Amniotic stem cell (primary cell): ENCODE measurements at places on chromosomes 6 and 20.
A peak's percentile ranks its signal among the peaks of the same experiment; 100 is the strongest.

DNA sequence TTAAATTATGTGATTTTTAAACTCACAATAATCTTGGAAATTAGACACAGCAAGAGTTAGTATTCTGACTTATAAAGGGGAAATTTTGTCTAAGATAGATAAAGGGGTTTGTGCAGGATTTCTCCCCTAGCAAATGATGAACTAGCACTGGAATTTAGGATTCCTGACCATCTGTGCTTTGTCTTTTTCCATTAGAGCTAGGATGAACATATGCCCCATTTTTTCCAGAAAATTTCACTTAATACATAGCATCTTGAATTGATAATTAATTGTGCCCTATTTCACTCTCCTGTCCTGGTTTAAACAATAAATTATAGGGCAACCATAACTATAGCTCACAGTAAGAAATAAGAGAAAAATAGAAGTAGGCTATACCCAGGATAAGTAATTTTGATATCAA lies 601.0 kb downstream of the GRIK2 start:
- DNase-seq: no peak

DNA sequence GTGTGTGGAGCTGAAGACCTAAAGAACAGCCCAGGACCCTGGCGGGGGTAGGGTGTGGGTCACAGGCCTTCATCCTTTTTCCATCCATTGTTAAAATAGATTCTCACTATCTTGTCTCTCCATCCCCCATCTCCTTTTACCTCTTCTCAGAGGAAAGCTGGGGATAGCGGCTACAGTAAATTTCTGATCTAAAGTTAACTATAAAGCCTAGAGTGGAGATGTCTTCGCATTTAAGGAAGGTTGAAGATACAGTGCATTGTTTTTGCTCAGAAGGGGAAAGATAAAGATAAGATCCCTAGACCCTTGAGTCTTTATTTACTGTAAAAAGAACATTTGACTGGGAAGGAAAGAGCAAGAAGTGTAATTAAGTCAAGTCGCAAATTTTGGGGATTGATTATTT lies 8.6 kb downstream of the FOXA2 start:
- DNase-seq: no peak

DNA sequence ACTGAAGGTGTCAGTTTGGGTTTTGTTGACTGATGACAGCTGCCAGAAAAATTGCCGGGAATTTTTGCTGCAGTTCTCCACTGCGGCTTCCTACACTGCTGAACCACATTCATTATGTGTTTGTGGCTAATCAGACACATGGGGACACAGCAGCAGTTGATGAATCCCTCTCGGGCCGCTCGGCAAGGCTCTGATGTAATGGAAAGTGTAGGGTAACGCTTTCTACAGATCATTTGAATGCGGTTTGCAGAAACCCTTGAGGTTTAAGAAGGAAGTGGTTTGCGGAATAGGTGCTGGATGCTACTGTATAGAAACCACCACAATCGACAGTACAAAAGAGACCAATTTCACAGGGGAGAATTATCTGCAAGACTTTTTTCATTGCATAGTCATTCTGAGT lies 138.7 kb upstream of the SASH1 start:
- DNase-seq: no peak

GRCh38 chr6:142735204-142735603 lies 209.8 kb downstream of the HIVEP2 start:
- no peak for DNase-seq

DNA sequence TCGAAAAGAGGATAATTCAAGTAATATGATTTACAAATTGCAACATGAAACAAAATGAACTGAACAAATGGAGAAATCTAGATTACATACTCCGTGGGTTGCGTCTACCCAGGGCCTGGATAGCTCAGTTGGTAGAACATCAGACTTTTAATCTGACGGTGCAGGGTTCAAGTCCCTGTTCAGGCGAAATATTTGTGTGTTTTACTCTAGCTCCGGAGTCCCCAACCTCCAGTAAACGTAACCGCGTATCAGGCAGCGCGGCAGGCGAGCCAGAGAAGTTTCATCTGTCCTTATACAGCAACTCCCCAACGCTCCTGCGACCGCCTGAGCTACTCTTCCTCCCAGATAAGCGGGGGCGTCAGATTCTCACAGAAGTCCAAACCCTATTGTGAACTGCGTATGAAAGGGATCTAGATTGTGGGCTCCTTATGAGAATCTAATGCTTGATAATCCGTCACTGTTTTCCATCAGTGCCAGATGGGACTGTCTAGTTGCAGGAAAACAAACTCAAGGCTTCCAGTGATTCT lies 176.1 kb downstream of the TRIM27 start:
- DNase-seq: no peak

- no peak for DNase-seq
Measured at GRCh38 chr6:23647045-23647444, 479.0 kb upstream of the NRSN1 start.

GRCh38 chr6:111800259-111800765 lies 72.9 kb downstream of the FYN start:
- no peak for DNase-seq

DNA sequence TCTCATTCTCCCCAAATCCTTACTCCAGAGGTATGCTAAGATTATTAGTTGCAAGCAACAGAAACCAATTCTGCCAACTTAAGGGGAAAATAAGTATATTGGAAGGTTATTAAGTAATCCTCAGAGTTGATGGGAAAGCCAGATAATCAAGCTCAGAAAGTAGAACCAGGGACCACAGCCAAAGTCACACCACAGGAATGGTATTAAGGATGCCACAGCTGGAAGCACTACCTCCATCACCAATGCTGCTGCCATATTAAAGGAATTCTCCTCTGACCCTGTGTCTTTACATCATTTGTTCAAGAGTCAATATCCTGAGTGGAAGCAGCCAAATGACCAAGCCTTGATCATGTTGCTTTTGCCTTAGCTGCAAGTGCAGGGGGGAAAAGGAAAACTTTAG lies 9.9 kb downstream of the PROCR start:
- DNase-seq: no peak

GRCh38 chr20:18256440-18257090 lies 31.8 kb upstream of the ZNF133 start:
- DNase-seq: no peak

GRCh38 chr6:16630026-16630643 lies 131.1 kb downstream of the ATXN1 start:
- DNase-seq: no peak

DNA sequence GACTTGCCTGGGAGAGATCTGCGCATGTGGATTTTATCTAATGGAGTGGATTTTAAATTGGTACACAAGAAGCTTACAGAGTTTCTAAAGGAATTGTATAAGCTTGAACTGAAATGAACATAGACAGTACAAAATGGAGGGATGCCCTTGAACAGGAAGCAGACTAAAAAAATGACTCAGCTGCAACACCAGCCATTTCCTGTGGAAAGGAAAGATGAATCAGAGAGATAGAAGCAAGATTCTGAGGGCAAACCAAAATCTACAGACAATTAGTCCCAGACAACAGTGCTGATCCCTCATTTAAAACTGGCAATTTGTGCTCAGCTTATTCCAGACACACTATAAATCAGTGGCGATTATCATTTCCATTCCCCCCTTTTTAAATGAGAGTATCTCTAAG lies 114.6 kb upstream of the TCF21 start:
- DNase-seq: no peak

- DNase-seq: no peak
Measured at GRCh38 chr20:34578025-34578424, 19.5 kb downstream of the MAP1LC3A start.

DNA sequence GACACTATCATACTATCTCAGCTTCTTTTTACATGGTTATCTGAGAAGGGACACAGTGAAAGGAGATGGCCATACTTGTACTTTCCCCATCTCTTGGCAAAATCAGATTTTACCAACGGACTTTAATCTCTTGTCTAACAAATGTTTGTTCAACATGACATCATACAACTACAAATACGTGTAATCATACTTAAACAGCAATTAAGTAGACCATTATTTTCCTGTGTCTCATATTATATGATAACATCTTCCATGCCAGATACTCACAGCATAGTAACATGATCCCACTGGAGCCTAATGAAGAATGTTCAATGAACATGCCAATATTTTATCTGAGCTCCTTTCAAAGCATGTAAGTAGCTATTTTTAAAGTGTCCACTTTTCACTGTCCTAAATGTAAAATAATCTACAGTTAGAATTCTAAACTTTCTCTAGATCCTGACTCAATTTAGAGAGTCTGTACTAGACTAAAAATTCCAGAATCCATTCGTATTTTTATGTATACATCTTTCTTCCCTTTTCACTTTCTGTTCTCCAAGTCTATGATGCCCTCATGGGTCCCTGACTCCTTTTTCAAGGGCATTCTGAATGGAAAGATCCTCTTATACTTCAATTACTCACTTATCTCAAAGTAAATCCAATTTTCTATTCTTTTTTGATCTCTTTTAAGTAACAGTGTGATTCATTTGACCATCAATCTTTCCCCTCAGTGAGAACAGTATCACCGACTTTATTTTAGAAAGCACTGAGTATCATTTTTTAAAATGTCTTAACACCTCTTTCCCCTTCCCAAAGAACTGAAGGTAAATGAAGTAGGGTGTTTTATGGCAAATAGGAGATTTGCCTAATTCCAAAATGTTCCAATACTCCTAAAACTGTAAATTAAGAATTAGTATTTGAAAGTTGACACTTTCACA lies 133.5 kb downstream of the CDK19 start:
- no peak for DNase-seq

GRCh38 chr6:90369651-90370050 lies 73.0 kb upstream of the BACH2 start:
- no peak for DNase-seq

- no peak for DNase-seq
Measured at GRCh38 chr20:49482621-49483017, at the start of gene KCNB1. Gene KCNB1, minus strand, starts transcription at chr20:49482668. Its CDS starts 188 bp downstream, at chr20:49482480.

DNA sequence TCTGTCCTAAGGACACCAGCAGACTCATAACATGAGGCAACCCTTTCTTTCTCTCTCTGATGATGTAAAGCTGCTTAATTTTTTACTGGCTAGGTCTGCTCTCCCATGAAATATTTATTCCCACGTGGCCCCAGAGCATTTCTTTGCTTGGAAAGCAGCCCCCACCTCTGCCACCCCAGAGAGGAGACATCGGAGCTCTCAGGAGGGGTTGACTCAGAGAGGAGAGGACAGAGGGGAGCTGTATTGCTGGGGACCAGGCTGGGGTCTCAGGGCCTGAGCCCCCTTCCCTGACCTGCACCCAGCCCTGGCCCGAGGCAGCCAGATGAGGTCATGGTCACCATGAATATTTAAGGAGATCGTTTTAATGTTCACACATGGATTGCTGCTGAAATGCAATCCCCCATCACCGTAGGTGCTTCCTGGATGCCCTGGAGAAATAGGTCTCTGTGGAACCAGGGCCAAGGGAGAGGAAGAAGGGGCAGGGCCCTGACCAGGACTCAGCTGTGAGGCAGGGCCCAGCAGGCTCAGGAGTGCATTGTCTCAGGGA lies 117.5 kb downstream of the DLL1 start:
- DNase-seq: no peak

- DNase-seq: no peak
Measured at GRCh38 chr20:55116598-55116997, 641.2 kb downstream of the DOK5 start.

GRCh38 chr6:106534564-106534982 lies 94.7 kb downstream of the RTN4IP1 start:
- DNase-seq: no peak

- no peak for DNase-seq
Measured at GRCh38 chr20:58836616-58837204, 14.0 kb downstream of the GNAS-AS1 start.

GRCh38 chr6:79797163-79797764 lies 150.1 kb downstream of the ELOVL4 start:
- DNase-seq: no peak

GRCh38 chr20:2657674-2658073 lies 5.2 kb downstream of the NOP56 start:
- no peak for DNase-seq

DNA sequence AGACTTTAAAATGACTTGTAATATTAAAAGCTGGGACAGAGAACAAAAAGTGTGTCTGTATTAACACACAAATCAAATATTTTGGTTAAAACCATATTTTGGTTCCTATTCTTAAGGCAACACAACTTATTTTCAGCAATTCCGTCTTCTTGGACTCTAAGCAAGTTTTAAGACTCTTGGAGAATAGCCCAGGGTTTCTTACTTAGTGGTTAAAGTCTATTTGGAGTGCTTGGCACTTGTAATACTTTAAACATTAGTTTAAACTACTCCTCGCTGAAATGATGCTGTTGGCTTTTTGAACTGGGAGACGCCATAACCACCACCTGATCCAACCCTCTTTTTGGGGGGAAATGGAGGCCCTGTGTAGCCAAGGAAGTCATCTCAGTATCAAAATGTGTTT lies 109.7 kb upstream of the GMDS start:
- DNase-seq: no peak

DNA sequence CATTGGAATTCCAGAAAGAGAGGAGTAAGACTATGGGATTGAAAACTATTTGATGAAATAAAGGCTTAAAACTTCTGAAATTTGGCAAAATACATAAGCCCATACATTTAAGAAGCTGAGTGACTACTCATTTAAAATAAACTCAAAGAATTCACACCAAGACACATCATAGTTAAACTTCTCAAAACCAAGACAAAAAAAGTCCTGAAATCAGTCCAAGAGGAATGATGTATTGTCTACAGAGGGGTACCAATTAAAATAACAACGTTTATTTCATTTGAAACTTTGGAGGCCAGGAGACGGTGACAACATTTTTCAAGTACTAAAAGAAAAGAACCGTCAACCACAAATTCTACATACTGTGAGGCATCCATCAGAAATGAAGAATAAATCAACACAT lies 841.4 kb upstream of the MAP3K7 start:
- DNase-seq: no peak

- peak; percentile 10 for DNase-seq
Measured at GRCh38 chr6:138765896-138766655, 7.5 kb upstream of the CCDC28A start.

GRCh38 chr6:38387461-38387860 lies 252.3 kb downstream of the BTBD9 start:
- DNase-seq: no peak

DNA sequence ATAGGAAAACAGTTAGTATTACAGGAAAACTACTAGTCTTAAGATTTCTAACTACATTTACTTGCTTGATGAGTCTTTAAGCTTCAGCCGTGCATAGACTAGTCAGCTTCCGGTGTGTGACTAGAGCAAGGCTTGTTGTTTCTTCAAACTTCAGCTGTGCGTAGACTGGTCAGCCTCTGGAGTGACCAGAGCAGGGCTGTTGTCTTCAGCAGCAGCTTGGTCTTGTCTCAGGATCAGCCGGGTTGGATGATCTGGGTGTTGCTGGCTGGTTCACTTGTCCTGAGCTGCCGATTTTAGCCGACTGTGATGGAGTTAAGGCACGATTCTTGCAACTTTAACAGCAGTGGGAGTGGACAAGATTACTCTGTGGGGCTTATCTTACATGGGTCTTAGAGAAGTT lies 44.7 kb downstream of the HLA-C start:
- DNase-seq: no peak

DNA sequence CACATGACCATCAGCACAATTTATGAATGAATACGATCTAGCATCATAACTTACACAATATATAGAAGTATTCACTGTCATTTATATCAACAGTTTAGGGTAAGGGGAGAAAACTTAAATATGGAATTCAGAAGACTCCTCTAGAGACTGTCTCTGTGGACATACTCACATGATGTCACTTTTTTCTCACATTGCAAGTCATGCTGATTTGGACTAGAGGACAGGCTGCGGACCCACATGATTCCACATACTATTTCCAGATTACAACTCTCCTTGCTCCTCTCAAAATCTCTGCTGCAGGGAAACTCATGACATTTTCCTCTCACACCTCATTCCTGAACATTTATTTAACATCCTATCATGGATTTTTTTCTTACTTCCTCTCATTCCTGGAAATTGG lies 13.4 kb downstream of the CRISP1 start:
- no peak for DNase-seq
